ENCODE measurements at places on chromosomes 16 and 17.

DNA sequence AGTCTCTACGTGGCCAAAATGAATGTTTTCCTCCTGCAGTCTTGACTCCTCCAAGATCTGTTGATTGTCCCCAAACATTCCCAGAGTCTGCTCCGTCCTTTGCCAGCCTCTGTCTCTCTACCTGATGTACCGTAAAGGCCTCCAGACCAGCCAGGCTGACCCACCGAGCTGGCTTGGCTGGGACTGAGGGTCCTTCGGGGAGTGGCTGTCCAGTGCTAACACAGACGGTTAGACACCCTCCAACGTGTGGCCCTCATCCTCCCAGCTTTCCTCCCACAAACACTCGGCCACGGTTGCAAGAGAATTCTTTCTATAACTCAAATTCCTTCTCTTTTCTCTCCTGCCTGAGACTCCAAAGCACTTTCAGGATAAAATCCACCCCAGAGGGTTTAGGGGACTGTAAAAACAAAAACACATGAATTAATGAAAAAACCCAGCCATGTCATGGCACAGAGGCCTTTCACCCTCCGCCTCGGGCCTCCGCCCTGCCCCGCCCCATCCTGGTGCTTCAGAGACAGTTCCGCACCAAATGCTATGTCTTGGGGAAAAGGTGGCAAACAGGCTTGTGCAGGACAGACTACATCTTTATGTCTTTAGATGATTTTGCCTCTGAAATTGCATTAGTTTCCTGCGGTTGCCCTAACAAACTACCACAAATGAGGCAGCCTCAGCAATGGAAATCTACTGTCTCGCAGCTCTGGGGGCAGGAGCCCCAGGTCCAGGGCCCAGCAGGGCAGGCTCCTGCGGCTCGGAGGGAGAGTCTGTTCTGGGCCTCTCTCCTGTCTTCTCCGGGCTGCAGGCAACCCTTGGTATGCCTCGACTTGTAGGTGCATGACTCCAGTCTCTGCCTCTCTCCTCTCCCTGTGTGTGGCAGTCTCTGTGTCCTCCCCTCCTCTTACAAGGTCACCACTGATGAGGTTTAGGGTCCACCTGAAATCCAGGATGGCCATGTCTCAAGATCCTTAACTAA lies 72.5 kb upstream of the CBX4 start:
- DNase-seq = no peak

GRCh38 chr16:85586380-85587104 lies 26.6 kb upstream of the GSE1 start:
- peak; percentile 67 for DNase-seq

DNA sequence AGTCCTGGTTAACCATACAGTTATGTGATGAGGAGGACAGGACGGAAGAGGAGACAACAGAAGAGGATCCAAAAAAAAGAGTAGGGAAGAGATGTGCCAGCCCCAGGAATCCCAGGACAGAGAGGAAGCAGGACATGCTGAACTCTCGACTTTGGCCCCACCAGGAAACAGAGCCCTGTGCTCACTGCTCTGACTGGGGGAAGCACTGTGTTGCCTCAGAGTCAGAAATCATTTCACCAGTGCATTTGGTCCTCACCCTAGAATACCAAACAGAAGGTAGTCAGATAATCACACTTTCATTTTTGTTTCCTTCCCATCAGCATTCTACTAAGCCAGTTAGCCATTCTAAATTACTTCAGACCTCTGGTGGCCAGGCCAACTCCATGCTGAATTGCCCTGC lies 421.0 kb upstream of the CDH5 start:
- no peak for DNase-seq

DNA sequence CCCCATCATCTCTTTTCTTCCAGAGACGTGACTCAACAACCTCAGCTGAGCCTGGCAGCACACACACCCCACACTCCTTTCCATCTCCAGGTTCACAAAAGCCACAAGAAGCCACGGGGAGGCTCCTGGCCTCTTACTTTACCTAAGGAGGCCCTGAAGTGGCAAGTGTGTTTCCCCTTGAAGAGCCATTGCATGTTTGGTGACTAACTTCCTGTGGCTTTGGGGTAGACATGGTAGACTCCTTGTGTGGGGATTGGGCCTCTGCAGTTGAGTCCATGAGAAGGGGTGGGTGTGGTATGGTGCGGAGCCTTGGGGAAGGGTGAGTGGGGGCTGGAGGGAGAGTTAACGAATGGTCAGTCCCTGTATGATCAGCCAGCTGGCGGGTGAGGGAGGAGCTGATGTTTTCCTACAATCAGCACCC lies 24.2 kb downstream of the SAP30BP start:
- no peak for DNase-seq

GRCh38 chr17:8062807-8063483 lies 24.1 kb downstream of the ALOX15B start:
- DNase-seq = no peak

GRCh38 chr16:86928523-86929011 lies 350.2 kb downstream of the FOXL1 start:
- no peak for DNase-seq

GRCh38 chr16:67645397-67646121 lies 615 bp downstream of the CARMIL2 start:
- no peak for DNase-seq

GRCh38 chr17:33901085-33901484 lies 354.0 kb upstream of the CCL2 start:
- DNase-seq = no peak

DNA sequence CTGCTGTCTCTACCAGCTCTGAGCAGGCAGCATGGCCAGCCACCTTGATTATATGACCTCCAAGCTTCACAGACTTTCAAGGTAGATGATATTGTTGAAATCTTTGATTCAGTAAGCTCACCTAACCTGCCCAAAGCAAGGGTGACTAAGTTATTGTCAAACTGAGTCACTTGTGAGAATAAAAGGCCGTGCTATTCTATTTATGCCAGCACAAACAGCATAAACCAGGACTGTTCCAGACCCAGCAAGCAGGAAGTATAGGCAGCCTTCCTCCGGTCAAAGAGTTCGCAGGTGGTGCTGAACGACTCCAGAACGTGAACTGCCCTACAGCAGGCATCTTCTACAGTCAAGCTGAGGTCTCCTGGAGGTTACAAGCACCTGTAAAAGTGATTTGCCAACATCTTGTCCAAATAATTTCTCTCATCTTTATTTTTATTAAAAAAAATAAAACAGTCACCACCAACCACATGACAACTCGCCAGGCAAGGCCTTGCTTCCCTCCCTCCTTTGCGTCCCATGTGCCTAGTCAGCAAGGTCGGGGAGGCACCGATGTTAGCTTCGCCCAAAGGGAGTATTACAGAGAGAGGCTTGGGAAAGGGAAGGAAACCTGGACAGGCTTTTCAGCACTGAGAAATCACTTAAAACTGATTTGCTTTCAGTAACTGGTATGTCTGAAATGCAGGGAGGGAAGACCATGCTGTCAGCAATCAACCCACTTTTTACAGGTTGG lies 10.8 kb downstream of the ARL2BP start:
- no peak for DNase-seq

DNA sequence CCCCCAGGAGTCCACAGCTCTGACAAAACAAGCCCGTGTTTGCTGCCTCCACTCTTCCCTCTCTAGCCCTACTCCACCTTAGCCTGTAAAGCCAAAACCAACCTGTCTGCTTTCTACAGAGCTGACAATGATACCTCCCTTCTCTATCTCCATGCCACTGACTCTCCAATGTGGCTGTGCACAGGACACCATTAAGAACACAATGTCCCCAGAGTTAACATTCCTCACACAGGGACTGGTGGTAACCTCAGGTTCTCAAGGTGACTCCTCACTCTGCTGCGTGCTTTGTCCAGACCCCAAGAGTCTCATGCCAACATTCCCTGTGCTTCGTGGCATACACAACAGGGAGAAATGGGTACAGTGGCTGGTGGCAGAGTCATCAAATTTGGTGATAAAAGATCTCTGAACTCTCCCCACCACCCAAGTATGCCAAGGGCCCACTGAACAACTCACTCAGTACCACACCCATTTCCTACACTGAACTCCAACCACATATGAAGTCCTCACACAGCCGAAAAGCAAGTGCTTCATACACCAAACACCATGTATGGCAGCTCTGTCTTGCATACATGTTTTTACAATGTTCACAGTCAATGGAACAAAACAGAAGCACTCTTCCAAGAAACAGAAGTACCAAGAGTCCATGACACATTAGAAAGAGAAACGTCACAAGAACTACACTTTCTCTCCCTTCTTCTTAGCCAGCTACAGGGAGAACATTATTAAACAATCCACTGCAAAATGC lies 21.1 kb downstream of the CSNK2A2 start:
- DNase-seq = no peak

GRCh38 chr17:73455050-73455687 lies 143.4 kb upstream of the CDC42EP4 start:
- DNase-seq = peak; percentile 11

GRCh38 chr17:58335061-58335731 lies 6.6 kb upstream of the TSPOAP1 start:
- DNase-seq = no peak

GRCh38 chr17:44043272-44043696 lies 23.2 kb downstream of the LSM12 start:
- DNase-seq = no peak

DNA sequence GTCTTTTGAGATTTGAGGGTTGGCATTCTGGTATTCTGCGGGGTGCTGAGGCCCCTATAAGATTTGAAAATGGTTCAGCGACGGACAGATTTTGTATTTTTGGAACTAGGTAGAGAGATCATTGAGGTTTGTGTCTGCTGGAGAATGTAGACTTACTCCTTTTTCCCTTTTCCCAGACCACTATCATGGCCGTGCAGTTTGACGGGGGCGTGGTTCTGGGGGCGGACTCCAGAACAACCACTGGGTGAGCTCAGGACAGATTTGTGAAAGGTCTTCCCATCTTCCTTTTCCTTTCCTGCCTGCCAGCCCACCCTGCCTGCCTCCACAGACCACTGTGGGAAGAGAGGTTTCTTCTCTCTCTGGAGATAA lies 572 bp downstream of the PSMB6 start:
- no peak for DNase-seq

- DNase-seq = no peak
Measured at GRCh38 chr16:30731411-30731810, 16.8 kb upstream of the PHKG2 start.

- no peak for DNase-seq
Measured at GRCh38 chr17:73478768-73479424, 165.3 kb downstream of the SDK2 start.

Data from NCI-H1092 treated with DMSO at 0.1 percent for 48 hours (cell line).